ENCODE measurements at places on chromosomes 13 and 19. TPM values are rescaled to one million over a fixed set of nuclear protein-coding genes. Genes with fewer than 3 reads are reported as not detected.
A peak's percentile ranks its signal among the peaks of the same experiment; 100 is the strongest.

DNA sequence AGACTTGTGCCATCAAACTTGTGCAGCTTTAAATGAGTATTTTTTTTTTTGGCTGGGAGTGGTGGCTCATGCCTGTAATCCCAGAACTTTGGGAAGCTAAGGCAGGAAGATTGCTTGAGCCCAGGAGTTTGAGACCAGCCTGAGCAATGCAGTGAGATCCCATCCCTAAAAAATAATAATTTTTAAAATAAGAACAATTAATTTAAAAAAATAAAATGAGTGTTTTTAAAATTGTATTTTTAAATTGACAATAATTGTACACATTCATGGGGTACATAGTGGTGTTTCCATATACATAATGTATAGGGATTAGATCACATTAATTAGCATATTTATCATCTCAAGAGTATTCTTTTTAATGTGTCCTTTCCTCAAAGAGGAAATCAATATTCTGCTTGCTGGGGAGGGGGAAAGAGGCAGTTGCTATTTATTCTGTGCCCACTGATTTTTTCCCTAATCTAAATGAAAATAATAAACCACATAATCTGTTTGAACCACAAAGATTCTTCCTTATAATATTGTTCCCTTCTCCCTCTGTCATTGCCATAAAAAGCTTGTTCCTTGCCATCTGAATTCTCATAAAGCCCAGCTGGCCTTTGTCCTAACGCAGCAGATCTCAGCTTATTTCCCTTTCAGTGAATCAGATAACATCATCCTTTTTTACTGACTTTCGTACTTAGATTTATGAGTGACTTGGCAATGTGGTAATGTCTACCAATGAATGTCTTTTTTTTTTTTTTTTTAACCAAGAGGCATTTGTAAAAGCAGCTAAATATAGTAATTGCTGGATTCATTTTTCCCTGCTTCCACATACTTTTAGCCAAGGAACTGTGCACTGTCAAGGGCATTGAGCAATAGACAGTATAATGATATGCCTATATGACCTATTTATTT lies 81.8 kb upstream of the RUBCNL start:
- DNase-seq, result no peak

GRCh38 chr19:1858412-1859081 lies 4.8 kb downstream of the KLF16 start:
- DNase-seq, result no peak

DNA sequence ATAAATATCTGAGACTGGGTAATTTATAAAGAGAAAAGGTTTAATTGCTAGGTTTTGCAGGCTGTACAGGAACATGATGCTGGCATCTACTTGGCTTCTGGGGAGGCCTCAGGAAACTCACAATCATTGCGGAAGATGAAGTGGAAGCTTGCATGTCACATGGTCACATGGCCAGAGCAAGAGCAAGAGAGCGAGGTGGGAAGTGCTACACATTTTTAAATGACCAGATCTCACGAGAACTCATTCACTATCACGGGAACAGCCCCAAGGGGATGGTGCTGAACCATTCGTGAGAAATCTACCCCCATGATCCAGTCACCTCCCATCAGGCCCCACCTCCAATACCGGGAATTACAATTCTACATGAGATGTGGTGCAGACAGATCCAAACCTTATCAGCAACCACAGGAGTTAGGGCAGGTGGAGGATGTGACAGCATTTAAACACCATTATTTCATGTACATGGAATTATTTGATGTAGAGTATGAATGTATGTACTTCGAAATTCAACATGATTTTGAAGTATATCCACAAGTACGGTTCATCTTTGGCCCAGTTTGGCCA lies 10.5 kb upstream of the CLDN10 start:
- DNase-seq, result no peak

Gene LSR
- 0.32 TPM for polyA plus RNA-seq

Gene LATS2
- polyA plus RNA-seq, result 19.3 TPM

- DNase-seq, result no peak
Measured at GRCh38 chr19:49512970-49513745, 697 bp downstream of the FCGRT start.

DNA sequence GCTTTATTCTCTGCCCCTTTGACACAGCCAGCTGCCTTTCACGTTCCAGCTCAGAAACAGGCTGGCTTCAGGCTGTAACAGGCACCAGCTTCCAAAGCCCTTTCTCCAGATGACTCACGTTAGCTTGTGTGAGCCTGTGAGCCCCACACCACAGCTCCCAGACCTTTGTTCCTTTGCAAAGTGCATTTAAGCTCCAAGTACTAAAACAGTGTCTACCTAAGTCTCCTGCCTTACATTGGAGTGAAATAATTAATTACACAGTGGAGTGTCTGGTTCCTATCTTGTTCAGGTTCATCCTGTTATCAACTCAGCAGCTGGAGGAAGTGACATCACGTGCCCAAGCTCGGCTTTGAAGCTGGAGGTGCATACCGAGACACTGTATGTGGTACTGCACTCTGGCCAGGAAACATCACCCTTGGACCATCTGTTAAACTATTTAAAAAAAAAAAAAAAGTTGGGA lies 475.8 kb downstream of the FOXO1 start:
- DNase-seq, result no peak

- DNase-seq, result no peak
Measured at GRCh38 chr19:934865-935479, 9.1 kb downstream of the ARID3A start.

Gene SULT2A1
- polyA plus RNA-seq, result not detected

Gene RCBTB1
- polyA plus RNA-seq, result 22.5 TPM

DNA sequence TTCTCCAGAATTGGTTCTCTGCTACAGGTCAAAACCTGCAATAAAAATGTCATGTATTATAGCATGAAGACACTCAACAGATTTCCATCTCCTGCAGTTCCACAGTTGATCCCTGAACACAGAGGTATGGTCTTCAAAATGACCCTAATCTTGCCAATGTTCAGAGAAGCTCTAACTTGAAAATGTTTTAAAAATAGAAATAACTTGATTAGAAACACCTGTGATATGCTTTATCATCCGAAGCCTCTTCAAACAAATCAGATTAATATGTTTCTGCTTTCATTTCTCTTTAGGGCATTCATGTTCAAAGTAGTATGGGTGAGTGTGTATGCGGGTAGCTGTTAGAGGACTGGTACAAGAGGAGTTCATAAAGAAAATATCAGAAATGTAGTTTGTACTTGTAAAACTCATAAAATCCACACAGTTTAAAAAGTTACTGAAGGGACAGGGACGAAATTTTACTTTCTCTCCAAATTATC lies 60.4 kb downstream of the KCNRG start:
- no peak for DNase-seq

Gene ZNF606
- polyA plus RNA-seq, result 4.9 TPM

GRCh38 chr19:16073988-16074387 lies 2.3 kb upstream of the TPM4 start:
- DNase-seq, result no peak

Gene CDX2
- not detected for polyA plus RNA-seq

Gene CBY2
- not detected for polyA plus RNA-seq

Gene SLC8A2
- polyA plus RNA-seq, result 0.05 TPM

Gene PEAK3
- polyA plus RNA-seq, result 0.04 TPM

Gene HAUS8
- polyA plus RNA-seq, result 4.6 TPM

DNA sequence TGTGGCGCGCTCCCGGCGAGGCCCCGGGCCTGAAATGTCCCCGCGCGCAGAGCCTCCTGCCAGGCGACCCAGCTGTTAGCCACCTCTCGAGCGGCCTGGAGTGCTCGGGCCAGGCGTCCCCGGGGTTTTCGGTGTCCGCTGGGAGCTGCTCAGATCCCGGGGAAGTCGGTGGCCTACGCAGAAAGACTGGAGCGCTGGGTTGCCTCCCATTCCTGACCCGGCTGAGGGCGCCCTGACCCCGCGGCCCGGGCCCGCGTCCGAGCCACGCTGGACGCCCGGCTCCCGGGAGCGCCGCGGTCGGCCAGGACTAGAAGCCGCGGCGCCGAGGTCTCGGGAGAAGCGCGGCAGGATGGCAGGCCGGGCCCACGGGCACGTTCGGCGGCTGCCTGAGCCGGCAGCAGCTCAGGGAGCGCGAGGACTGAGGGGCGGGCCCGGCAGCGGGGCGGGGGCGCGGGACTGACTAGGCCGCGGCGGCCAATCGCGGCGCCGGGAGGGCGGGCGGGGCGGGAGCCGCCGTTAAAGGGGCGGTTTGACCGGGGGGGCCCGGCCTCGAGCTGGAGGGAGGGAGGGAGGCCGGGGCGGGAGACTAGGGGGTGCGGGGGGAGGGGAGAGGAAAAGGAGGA lies 1.3 kb upstream of the ZIC2 start:
- DNase-seq, result no peak

GRCh38 chr19:1644070-1644469 lies 8.3 kb downstream of the TCF3 start:
- no peak for DNase-seq

DNA sequence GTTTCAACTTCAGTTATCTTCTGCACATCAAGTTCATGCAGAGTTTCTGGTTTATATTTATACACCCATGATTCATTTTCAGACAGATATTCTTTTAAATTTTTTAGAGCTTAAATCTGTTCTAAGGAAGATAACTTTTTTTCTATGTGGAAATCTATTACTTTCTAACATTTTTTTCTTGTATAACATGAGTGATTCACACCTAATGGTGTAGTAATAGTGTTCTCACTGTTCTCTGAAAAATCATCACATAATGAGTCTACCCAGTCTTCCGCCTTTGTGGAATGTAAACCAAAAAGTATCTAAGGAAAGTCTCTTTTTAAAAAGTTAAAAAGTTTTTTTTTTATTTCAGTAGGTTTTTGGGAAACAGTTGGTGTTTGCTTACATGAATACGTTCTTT lies 70.8 kb downstream of the FNDC3A start:
- DNase-seq, result no peak

GRCh38 chr19:40271706-40272105 lies 13.4 kb downstream of the AKT2 start:
- DNase-seq, result no peak

Gene DACH1
- 0.10 TPM for polyA plus RNA-seq

Gene LYL1
- polyA plus RNA-seq, result 0.29 TPM

Gene ZNF578
- polyA plus RNA-seq, result 4.3 TPM

GRCh38 chr19:47398707-47399597 lies 20.4 kb downstream of the MEIS3 start:
- no peak for DNase-seq

Gene KISS1R
- not detected for polyA plus RNA-seq

- no peak for DNase-seq
Measured at GRCh38 chr19:48403606-48404005, 10.1 kb downstream of the GRIN2D start.

Gene POGLUT2
- polyA plus RNA-seq, result 17.8 TPM

- peak; percentile 27 for DNase-seq
Measured at GRCh38 chr19:42553292-42554045, 25.2 kb upstream of the CEACAM1 start.

Gene WDR87
- not detected for polyA plus RNA-seq

- no peak for DNase-seq
Measured at GRCh38 chr13:29917650-29918049, 67.2 kb upstream of the UBL3 start.

GRCh38 chr13:48316826-48317510 lies 13.4 kb downstream of the RB1 start:
- DNase-seq, result no peak

DNA sequence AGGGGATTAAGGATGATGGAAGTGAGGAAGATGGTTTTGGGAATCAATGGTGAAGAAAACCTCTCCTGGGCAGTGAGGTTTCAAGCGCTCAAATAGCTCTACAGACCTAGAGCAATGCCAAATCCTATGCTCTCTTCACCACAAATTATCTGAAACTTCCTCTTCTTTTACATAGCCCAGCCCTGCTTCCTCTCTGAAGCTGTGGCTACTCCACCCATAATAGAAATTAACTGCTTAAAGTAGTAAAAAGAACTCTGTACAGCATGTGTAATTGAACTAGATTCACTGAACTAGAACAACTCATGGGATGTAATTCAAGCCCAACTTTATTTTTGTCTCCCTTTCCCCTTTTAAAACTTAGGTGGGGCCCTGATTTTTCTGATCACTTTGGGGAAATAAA lies 20.4 kb upstream of the IFT88 start:
- DNase-seq, result no peak

Gene PNMA8A
- polyA plus RNA-seq, result 4.2 TPM

Gene APC2
- polyA plus RNA-seq, result 0.09 TPM

DNA sequence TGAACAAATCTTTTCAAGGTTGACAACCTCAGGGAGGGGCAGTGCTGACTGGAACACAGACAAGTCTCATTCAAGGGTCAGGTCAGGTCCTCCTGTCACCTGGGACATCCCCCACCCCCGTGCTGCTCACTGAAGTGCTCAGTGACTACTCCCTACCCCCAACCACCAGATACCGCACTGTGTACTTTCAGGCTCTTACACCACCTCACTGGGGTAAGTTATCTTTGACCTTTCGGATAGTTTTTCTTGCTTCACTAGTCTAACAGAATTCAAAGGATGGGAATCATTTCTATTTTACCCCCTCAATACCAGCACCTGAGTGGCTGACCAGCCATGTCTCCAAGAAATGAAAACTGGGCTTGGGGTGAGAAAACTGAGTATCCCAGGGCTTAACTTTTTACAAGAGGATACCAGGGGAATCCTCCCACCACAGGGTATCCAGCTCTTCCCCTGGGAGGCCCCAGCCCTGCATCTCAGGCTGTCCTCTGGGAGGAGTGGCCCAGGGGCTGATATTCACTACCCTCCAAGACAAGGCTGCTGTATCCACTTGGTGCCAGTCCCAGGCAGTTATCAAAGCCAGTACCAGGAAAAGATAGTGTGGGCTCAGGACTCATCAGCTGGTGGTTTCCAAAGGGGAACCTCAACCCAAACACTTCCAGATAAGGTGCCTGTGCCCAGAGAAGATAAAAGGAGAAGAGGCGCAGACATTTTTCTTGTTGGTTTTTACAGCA lies 2.1 kb downstream of the ZNF563 start:
- DNase-seq, result no peak

DNA sequence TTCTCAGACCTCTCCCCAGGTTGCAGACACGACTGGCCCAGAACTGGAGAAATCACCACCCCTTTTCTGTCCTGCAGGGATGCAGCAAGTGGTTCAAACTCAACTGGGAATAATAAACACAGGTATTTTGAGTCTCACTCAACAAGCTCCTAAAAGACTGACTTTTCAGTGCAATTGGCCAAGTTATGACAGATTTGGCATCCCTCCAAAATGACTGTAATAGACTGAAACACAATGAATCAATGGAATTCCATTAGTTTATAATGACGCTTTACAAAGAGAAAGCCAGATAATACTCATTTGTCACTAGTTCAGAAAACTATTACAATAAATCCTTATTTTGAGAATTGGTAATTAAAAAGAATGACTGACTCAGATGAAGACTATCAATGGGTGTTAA lies 38.1 kb downstream of the MIPEP start:
- DNase-seq, result no peak

- DNase-seq, result no peak
Measured at GRCh38 chr13:46374710-46375109, 12.3 kb downstream of the RUBCNL start.

- peak; percentile 65 for DNase-seq
Measured at GRCh38 chr19:7533925-7534480, 1.5 kb upstream of the PNPLA6 start.

Gene MBD3L2
- polyA plus RNA-seq, result not detected

Gene TCF3
- 51.7 TPM for polyA plus RNA-seq

Gene HDGFL2
- 28.2 TPM for polyA plus RNA-seq

GRCh38 chr13:86591862-86592261 lies 792.6 kb upstream of the SLITRK6 start:
- no peak for DNase-seq

Gene MYO16
- 0.02 TPM for polyA plus RNA-seq

Gene ATP4B
- polyA plus RNA-seq, result not detected

Data from AG04450 (cell line).